CD4-positive, CD25-positive, alpha-beta regulatory T cell (primary cell): ENCODE measurements at places on chromosomes 2 and 18. TPM values are rescaled to one million over a fixed set of nuclear protein-coding genes. Genes with fewer than 3 reads are reported as not detected.

GRCh38 chr18:48667276-48668254 is 128.7 kb downstream of the CTIF start:
- DNase-seq = no peak

- DNase-seq = no peak
Observed at GRCh38 chr18:69408522-69408921, 7.8 kb downstream of the DOK6 start.

- no peak for DNase-seq
Observed at GRCh38 chr2:226048611-226049010, 649.1 kb downstream of the NYAP2 start.

- DNase-seq = no peak
Observed at GRCh38 chr2:142944721-142945120, 67.3 kb downstream of the KYNU start.

DNA sequence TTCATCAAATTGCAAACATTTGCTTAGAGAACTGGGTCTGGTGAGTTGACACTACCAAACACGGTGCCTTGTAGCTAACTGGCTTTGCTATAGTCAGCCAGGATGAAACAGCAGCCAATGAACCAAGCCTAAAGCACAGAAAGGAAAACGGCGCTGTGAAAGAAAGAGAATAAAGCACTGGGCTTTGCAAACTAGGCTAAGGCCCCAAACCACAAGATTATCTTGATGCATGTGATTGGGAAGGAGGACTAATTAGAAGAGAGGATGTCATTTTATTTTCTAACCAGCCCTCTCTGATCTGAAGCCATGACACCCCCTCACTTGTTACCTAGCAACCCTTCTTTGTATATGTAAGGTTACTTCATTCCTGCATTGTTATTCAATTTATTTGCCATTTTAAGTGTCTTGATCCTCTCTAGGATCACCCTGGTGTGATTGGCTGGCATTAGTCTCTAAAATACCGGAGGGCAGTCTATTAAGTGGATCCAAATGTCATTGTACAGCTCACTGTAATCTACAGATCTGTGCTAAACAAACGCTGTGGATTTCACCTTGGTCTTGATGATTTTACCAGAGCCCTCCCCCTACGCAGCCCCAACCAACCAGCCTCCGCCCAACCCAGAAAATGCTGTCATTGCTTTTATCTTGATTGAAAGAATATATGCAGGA is 395.4 kb upstream of the ACVR2A start:
- DNase-seq = peak; percentile 1

DNA sequence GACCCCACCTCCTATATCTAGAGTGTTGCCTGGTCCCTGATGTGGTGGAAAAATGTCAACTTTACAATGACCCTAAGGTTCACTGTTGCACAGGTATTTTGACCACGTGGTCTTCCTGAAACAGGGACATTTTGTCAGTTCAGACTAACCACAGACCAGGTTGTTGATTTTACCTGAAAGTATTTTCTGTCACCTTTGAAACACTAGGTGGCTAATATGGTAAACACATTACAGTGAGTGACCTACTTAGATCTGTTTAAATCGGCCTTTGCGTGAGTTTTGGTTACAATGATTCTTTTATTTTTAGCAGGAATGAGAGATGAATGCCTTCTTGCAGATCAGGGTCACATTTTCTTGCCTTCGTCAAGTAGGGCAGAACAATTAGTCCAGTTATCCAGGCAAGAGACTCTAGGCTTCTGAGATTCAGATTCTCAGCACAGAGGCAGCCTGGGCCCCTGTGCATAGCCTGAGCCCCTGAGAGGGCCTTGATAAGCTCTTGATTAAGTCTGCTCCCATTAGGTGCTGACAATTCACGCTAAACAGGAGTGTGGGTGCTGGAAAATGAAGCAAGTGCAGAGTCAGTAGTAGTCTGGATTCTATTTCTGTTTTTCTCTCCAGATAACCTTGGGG is 226.2 kb downstream of the KCNS3 start:
- DNase-seq = no peak

GRCh38 chr2:234880551-234881211 is 71.1 kb upstream of the SH3BP4 start:
- DNase-seq = no peak

- no peak for DNase-seq
Observed at GRCh38 chr2:45826884-45827635, 175.6 kb downstream of the PRKCE start.

- DNase-seq = no peak
Observed at GRCh38 chr2:190596993-190597392, 51.9 kb upstream of the NAB1 start.

DNA sequence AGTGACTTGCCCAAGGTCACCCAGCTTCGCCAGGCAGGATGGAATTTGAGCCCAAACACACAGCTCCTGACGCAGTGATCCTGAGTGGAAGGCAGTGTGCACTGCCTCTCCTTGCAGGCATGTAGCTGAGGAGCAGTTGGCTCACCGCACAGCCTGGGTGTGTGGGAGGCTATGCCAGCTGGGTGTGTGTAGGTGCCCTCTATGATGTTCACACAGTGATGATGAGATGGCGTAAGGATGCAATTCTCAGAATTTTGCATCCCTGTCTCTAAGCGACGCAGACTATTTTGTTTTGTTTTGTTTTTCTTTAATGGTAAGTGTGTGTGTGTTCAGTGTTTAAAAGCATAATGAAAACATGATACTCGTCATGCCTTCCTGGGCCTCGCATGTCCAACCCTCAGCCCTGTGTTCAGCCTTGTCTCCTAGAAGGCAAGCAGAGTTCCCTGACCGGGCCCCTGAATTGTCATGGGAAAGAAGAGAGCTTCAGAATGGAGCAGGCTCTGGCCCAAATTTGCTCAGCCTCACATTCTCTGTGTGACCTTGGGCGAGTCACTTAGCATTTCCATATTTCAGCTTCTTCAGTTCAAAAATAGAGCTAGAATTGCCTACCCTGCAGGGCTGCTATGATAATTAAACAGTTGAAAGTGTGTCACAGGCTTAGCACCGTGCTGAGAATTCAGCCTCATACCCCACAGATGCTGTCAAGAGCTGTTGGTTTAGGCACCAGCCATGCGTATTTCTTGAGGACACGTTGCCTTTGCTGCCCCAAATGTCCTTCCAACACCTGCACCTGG is 603.6 kb upstream of the RAB6C start:
- no peak for DNase-seq

DNA sequence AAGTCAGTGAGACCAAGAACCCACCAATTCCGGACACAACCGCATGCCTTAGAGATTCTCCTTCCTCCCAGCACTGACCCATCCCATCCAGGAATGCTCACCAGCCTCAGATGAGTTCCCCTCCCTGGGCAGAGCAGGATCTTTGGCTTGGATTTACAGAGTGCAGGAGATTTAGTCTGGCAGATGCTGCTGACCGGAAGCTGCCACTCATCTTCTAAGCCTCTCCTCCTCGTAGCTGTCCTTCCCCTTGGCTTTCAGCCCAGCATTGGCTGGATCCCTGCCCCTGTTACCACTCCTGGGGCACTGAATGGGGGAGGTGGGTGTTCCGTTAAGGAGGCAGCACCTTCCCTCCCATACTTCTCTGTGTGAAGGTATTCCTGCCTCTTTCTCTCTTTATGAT is 53.2 kb downstream of the VWA3B start:
- no peak for DNase-seq

DNA sequence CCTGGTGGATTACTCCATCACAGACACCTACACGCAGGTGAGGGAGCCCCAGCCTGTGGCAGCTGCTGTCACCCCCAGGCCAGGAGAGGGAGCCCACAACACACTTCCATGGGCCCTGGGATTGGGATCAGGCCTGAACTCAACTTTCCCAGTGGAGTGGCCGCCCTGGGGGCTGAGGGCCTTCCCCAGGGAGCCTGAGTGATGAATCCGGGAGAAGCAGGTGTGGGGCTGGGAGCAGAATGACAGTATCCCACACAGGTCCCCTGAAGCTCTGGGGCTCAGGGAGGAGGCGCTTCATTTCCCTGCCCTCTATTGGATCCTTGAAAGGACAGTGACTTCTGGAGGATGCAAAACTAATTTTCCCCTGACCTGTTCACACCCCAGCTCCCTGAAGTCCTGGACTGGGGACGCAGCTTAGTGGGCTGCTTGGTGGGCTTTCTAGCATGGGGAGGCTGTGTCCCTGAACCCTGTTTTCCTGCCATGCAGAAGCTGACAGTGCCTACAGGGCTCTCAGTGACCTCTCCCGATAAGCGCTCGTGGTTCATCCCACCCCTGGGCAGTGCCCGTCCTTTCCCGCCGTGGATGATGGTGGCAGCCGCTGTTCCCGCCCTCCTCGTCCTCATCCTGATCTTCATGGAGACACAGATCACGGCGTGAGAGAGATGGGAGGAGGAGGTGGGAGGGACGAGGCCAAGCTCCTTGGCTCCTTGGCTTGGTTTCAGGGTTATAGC is 11.0 kb downstream of the SLC4A3 start:
- DNase-seq = no peak

DNA sequence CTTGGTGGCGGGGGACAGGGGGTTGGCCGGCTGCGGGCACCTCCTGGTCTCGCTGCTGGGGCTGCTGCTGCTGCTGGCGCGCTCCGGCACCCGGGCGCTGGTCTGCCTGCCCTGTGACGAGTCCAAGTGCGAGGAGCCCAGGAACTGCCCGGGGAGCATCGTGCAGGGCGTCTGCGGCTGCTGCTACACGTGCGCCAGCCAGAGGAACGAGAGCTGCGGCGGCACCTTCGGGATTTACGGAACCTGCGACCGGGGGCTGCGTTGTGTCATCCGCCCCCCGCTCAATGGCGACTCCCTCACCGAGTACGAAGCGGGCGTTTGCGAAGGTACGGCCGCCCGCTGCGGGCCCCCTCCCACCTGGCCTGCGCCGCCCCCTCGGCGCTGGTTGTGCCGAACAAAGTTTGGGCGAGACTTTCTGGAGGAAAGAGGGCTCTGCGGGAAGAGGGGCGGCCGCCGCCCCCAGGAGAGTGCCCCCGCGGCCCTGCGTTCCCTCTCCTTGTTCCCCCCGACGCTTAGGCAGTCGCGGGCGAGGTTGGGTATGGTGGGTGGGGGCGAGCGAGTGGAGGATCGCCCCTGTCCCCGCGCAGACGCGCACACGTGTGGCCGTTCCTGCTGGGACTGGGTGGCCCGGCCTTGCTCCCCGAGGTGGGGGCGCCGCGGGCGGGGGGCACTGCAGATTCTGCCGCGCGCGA is 866 bp downstream of the CRIM1 start:
- DNase-seq = no peak

GRCh38 chr2:62222674-62223073 is 26.8 kb downstream of the B3GNT2 start:
- peak; percentile 53 for DNase-seq

GKN2 gene
- total RNA-seq = not detected

ZC3H15 gene
- total RNA-seq = 92.5 TPM

ATP8B1 gene
- not detected for total RNA-seq

ANKRD62 gene
- total RNA-seq = not detected

GAL3ST2 gene
- 1.1 TPM for total RNA-seq

ZAP70 gene
- total RNA-seq = 431 TPM

NBAS gene
- 31.9 TPM for total RNA-seq

CFAP221 gene
- not detected for total RNA-seq
